NCI-H2081 (cell line): ENCODE measurements at places on chromosomes 6 and 20.

DNA sequence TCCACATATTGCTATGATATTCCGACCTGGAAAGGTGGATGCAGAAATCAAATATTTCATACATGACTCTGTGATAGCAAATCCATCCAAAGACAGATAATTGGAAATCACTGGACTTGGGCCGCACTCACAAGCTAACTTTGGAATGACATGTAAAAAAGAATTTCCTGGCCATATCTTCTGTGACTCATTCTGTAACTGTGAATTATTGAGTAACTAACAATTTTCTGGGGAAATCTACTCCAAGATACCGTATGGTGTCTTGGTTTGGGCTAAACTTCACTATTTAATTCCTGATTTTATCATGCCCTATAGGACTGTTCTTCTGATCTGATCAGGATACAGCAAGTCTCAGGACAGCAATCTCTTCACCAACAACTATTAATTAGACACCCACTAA lies 92.7 kb upstream of the LY86 start:
- DNase-seq, result no peak

- DNase-seq, result no peak
These were observed 227.9 kb downstream of the LAMA2 start for GRCh38 chr6:129110690-129111343.

DNA sequence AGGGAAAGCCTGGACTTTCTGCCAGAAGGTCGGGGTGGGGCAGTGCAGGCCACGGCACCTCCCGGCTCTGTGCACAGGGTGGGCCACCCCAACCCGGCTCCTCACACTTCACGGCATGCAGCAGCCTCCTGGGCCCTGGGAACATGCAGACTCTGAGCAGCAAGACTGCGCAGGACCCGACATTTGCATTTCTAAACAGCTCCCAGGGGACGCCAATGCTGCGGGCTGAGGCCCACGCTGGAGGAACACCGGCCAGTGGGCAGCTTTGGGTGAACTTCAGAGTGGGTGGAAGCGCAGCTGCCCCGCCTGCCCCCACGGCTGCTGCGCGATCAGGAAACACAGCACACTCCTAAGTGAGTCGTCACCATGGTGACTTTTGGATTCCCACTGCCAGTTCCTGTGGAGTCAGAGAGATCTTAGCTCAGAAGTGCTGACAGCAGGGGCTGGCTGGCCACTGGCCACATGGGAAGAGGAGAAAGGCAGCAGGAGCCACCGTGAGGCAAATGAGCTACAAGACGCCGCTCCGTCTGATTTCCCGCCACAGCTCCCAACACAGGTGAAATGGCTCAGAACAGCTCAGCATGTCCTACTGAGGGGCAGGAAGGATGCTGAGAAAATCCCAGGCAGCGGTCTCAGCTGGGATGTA lies 52.1 kb downstream of the RNASET2 start:
- no peak for DNase-seq

DNA sequence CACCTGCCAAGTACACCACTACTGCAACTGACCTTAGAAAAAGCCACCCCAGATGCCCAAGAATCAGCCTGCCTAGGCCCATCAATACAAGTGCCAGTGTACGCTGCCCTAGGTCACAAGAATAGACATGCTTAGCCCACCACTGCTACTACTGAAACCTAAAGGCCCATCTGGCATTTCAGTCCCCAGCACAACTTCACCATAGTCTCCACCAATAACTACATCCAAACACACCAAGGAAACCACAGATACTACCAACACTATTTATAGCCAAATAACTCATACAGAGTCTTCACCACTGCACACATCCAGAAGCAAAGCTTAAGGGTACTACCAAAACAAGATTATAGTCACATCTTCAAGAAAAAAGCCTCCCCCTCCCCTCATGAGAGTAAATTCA lies 28.2 kb downstream of the TREML4 start:
- DNase-seq, result no peak
